Fibroblast of the aortic adventitia (primary cell): ENCODE measurements at places on chromosomes 1 and 21. TPM values are rescaled to one million over a fixed set of nuclear protein-coding genes. Genes with fewer than 3 reads are reported as not detected.

Gene CASZ1
- total RNA-seq = 0.09 TPM in 1 of 2 replicates, not detected in the other

Gene KRTAP13-2
- total RNA-seq = not detected in 2 replicates

Gene LCE1F
- not detected in 2 replicates for total RNA-seq

Gene NTNG1
- total RNA-seq = 2.0 and 20.9 TPM in 2 replicates

Gene CYYR1
- total RNA-seq = 0.09 TPM in 1 of 2 replicates, not detected in the other

Gene C1orf53
- 0.98 and 4.5 TPM in 2 replicates for total RNA-seq

Gene KRTAP19-3
- not detected in 2 replicates for total RNA-seq

Gene PTGER3
- total RNA-seq = 1.5 and 11.7 TPM in 2 replicates

Gene CCDC30
- total RNA-seq = 1.4 and 5.8 TPM in 2 replicates

Gene OR2M3
- under 0.01 TPM in 1 of 2 replicates, not detected in the other for total RNA-seq

DNA sequence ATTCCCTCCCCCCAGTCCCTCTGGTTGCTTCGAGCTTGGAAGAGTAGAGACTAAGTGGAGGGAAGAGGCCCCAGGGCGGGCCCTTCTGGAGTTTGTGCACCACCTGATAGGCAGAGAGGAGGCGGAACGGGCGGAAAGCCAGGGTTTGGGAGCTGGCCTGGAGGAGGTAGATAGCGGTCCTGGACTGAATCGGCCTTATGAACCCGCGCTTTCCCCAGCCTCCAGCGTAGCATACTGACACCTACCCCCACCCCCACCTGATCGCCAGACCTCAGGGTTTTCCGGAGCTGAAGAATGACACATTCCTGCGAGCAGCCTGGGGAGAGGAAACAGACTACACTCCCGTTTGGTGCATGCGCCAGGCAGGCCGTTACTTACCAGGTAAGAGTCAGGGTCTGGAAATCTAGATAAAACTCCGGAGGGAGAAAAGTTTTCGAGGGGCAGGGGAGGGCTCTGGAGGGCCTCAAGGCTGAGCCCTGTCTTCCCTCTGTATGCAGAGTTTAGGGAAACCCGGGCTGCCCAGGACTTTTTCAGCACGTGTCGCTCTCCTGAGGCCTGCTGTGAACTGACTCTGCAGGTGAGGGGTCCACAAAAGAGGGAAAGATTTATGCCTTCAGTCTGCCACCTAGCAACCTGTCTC is 705 bp downstream of the UROD start:
- peak; percentile 67 for DNase-seq

GRCh38 chr1:168288311-168289052 is 7.8 kb downstream of the TBX19 start:
- DNase-seq = peak; percentile 76

DNA sequence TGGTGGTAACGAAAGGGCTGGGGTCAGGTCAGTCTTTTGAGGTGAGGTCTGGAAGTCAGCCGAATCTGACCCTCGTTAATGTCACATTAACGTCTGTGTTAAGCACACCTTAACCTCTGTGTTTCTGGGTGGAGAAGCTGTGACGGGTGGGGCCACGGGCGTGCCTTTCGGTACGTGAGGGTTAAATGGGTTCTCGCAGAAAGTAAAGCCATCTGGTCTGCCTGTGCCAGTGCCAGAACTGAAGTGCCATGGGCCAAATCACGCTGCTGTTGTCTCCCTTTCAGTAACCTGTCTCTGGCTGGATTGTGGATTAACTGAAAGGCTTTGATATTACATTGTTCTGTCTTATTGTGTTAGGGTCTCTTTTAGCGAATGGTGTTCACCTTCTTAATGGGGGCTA is 14.4 kb downstream of the URB2 start:
- no peak for DNase-seq

GRCh38 chr1:32997381-32997891 is 32.8 kb upstream of the RNF19B start:
- DNase-seq = peak; percentile 93

DNA sequence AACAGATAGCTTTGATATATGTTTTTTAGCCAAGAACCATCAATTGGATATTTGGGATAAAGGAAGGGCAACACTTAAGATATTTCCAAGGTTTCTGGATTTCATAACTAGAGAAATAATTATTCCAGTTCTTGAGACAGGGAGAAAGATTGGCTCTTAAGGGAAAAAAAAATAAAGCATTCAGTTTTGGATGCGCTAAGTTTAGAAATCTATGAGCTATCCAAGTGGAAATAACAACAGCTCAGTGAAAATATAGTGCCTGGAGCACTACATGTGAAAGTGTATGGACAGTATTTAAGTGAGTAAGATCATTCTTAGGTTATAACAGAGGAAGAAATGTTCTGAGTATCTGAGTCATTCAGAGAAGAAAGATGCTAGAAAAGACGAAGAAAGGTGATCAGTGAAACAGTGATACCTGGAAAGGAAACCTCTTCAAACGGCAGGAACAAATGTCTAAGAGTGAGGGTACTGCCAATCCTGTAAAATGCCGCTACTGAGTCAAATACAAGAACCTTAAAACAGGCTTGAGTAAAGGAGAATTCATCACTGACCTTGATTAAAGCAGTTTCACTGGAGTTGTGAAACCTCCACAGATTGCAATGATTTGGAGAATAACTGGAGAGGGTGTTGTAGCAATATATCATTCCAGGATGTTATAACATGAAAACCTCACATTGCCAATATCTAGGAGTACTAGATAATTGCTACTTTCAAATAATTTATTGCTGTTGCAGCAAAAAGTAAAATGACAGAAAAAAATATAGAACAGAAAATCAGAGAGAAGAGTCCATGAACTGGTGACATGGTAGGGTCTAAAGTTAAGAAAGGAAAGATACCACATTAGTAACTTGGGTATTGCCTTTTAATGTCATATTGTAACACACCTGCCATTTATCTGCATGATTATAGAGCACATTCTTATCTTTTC is 482.1 kb upstream of the RGS18 start:
- DNase-seq = peak; percentile 2

DNA sequence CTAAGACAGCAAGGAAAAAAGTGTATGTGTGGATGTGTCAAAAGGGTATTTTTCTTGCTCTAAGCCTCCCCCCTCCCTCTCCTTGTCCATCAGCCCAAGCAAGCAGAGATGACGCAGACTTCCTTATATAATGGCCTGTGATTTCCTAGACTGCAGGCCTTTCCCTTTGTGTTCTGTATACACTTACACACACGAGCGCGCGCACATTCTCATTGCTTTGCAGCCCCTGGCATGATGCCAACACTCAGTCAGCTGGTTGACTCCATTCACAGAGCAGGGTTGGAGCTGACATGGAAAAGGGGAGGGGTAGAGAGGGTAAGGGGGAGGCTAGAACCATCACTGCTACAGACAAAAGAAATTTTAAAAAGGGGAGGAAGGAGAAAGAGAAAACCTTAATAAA is 41.8 kb downstream of the GATAD2B start:
- DNase-seq = peak; percentile 94

DNA sequence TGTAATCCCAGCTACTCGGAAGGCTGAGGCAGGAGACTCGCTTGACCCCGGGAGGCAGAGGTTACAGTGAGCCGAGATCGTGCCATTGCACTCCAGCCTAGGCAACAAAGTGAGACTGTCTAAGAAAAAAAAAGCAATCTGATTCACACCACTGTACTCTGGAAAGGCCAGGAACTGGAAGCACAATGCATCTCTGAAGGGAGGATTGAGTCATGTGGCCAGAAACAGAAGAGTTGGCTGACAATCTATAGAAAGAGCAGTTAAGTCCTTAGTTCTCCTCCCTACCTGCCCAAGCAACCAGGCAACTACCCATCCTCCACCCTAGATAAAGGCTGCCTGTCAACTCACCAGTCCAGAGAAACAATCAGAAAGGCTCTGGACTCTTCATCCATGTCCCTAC is 45.9 kb downstream of the PIK3R3 start:
- no peak for DNase-seq

DNA sequence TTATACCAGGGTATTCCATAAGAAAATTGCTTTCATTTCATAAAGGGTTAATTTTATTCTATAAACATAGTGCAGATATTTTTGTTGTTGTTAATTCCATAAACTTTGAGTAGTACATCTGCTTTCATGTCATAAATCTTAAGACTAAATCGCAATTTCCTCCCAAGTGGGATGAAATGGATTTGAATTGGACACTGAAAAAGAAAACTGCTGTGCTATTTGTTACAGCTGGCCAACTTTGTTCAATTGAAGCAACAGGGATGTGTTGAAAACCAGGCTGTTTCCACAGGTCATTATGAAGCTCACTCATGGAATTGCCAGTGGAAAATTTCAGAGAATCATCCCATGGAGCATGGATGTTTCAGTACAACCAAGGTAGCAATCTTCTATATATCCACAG is 252.5 kb upstream of the RGS18 start:
- no peak for DNase-seq

- DNase-seq = no peak
These were observed 107.7 kb downstream of the MAB21L3 start for GRCh38 chr1:116218922-116219321.

DNA sequence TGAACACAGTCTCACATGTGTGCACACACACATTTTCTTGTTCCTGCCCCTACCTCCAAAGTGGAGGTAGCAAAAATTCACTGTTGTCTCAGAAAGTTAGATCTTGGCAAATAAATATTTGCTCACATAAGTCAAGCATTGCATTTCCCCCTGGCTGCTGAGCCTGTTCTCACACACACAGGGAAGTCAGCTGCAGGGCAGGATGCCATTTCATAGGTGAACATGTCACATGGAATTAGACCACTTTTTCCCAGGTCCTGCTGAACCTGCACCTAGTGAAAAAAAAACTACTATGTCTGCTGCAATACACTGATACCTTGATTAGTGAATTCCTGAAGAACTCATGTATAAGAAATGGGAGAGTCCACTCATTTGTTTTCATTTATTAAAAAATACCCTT is 5.3 kb upstream of the CD55 start:
- DNase-seq = no peak

GRCh38 chr1:170073893-170074249 is 624 bp downstream of the KIFAP3 start:
- DNase-seq = no peak

DNA sequence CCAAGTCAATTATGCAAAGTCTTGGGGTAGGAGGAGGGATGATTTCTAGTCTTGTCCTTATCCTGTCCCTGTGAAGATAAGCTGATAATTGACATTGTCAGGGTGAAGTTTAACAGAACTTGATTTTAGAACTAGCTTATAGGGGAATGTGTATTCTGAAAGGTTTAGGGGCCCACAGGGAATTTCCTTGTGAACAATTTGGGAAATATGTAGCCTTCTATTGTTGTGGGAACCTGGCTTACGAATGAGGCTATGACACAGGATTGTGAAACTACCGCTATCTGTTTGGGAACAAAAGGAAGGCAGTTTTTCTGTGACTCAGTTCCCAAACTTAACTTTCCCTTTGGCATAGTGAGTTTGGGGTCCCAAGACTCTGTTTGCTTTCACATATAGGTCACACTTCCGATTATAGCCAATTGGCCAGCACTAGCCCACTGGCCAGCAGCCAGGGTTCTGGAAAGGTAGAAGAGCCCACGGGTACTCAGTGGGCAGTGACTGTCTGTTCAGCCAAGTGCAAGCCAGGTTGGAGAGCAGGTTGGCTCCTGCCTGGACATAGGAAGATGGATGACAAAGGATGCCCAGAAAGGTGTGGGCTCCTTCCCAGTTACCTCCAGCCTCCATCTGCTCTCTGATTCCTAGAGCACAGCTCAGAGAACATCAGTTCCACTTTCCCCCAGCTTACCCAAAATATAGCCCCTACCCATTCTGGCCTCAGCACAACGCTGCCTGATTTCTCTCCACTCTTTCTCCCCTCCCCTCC is 35.5 kb downstream of the H3-3A start:
- peak; percentile 99 for DNase-seq

GRCh38 chr1:57116871-57117270 is 151.1 kb upstream of the C8B start:
- no peak for DNase-seq

GRCh38 chr1:163709636-163710035 is 387.9 kb downstream of the NUF2 start:
- DNase-seq = peak; percentile 28

DNA sequence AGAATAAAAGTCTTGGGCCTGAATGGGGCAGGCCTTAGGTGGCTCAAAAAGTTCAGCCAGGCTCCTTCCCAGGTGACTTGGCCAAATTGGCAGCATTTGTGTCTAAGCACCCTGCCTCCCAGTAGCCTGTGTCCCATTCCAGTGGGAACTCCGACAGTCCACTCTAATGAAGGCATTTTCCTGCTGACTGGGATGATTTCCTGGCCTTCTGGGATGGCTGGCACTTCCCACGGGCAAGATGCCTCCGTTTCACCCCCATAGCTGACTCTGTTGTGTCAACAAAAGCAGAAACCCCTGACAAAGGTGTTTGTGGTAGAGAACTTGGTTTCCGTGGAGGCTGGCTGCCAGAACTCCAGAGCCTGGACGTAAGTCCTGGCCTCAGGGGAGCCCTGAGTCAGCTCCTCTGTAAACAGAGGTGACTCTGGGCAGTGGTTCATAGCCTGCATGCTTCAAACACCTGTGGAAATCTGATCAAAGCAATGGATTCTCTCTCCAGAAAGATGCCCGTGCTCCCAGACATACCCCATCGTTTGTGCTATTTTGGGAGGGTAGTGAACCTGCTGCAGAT is 36.6 kb downstream of the WNT3A start:
- DNase-seq = no peak

GRCh38 chr1:100734676-100735075 is 15.1 kb downstream of the VCAM1 start:
- peak; percentile 96 for DNase-seq

- peak; percentile 7 for DNase-seq
These were observed 74.0 kb downstream of the MAB21L3 start for GRCh38 chr1:116185161-116185701.

GRCh38 chr21:43961382-43961909 is 50.7 kb upstream of the TRAPPC10 start:
- no peak for DNase-seq

- peak; percentile 49 for DNase-seq
These were observed 563 bp upstream of the NFIA start for GRCh38 chr1:61081686-61082310.

- no peak for DNase-seq
These were observed 400.5 kb downstream of the GPATCH2 start for GRCh38 chr1:217230412-217230811.

DNA sequence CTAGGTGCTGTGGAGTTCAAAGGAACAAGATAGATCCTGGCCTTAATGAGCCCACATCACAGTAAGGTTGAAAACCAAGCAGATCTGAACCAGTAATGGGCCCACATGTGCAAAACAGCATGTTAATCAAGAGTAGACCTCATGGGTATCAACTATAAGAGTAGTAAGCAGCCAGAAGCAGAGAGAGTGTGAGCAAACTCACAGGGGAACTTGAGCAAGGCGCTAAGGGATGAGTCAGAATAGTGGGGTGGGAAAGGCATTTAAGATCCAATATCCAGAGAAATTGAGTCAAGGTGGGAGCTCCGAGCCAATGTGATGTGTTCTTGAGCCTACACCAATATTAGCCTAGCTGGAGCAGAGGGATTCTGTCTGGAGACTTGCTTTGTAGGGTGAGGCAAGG is 52.4 kb upstream of the GJA5 start:
- peak; percentile 58 for DNase-seq

DNA sequence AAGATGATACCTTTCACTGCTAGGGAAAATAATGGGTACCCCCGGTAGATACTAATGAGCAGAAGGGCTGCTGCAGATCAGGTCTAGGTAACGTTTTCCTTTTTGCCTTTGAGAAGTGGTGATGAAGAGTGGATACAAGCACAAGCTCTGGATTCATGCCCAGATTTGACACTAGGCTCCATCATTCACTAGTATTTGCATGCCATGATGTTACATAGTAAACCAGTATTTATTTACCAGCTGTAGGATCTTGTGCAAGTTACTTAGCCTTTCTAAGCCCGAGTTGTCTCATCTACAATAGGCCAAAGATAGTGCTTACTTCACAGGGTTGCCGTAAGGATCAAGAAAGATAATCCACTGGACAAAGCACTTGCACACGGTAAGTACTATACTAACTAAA is 14.2 kb downstream of the PTPN14 start:
- DNase-seq = no peak
